Activated CD8-positive, alpha-beta memory T cell treated with anti-CD3 and anti-CD28 coated beads, Interleukin-2, amount 10 ng/mL, durations not matched to agents 7 days and 5 days (primary cell): ENCODE measurements at places on chromosomes 2 and 18. TPM values are rescaled to one million over a fixed set of nuclear protein-coding genes. Genes with fewer than 3 reads are reported as not detected.

DNA sequence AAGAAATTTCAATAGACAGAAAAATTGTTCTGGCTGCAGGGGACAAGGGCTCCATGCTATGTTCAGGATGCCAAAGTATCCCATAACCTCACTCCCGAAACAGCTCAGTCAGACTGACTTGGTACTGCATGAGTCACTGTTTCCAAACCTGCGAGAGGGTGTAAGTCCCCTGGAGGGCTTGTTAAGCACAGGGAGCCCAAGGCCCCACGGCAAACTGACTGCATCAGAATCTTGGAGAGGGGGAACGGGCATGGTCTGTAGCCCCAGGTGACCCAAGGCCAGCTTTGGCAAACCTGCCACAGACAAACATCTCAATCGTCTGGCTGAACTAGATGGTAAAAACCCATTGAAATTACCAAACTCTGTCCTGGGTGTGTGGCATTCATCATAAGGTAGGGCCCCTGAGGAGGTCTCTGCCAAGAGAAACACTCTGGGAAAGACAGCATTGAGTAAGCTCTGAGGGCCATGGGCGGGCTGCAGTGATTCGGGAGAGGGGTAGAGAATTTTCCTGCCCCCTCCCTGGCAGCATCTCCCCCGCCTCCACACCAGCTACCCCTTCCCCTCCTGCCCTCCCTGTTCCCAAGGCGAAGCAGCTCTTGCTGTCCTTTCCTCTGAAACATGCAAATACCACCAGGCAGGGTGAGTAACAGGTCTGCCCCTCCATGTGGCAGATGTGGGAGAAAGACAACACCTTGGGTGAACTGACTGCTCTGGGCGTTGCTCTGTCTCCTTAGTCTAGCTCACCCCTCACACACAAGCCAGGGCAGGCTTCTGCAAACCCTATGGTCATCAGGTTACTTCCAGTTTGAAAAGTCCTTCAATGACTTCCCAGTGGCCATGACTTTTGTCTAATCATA lies 274.7 kb upstream of the SIX2 start:
- no peak for DNase-seq

Gene LIMS4
- total RNA-seq = 0.85 TPM

DNA sequence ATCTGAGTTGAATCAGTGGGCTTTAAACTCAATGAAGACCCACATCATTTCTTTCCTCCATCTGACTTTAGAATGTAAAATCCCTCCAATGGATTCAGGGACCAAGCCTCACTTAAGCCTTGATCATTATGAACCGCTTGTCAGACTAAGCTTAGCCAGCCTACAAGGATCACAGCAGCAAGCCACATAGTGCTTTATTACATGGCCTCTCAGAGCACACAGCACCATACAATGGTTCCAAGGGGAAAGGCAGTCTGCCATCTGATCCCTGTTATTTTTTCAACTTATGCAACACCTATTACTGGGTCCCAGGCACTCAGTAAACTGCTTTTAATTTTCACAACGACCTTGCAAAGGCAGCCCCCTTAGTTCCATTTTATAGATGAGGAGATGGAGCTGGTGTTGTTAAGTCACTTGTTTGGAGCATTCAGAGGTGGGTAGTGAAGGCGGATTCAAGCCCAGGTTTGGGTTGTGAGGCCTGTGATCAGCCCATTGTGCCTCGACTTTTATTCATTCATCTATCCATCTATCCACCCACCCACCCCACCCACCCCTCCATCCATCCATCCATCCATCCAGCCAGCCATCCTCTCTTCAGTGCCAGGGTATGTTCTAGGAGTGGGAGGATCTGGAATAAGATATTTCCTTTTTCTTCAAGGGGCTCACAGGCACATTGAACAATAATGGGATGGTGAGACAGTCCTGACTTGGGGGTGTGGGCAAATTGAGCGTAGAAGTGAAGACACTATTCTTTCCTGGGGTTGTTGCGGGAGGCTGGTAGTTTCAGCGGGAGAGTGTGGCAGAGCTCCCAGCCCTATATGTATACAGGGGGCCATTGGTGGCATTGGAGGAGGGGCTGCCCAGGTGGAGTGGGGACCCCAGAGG lies 141.2 kb downstream of the MYCN start:
- DNase-seq = no peak

Gene GTF2A1L
- not detected for total RNA-seq

GRCh38 chr2:219969508-219969907 lies 342.1 kb downstream of the SLC4A3 start:
- no peak for DNase-seq
